ENCODE measurements at places on chromosomes 12 and 14. TPM values are rescaled to one million over a fixed set of nuclear protein-coding genes. Genes with fewer than 3 reads are reported as not detected.

The PSMB5 gene
- total RNA-seq, result 93.4 TPM

- DNase-seq, result no peak
- H3K27ac ChIP-seq, result no peak overlapping the region
- H3K4me1 ChIP-seq, result no peaks in the 10 kb centered on the region
- no peak overlapping the region for H3K4me3 ChIP-seq
Measured at GRCh38 chr12:2457215-2457932, 337.4 kb upstream of the FKBP4 start.

- no peak overlapping the region for H3K4me3 ChIP-seq
- H3K4me1 ChIP-seq, result no peaks in the 10 kb centered on the region
- H3K27ac ChIP-seq, result no peak overlapping the region
- no peak for DNase-seq
- H3K27me3 ChIP-seq, result no peaks in the 10 kb centered on the region
Measured at GRCh38 chr14:37900561-37900960, 305.1 kb downstream of the TTC6 start.

The AJUBA gene
- 14.4 TPM for total RNA-seq

- H3K4me3 ChIP-seq, result no peak overlapping the region
- H3K27me3 ChIP-seq, result no peaks in the 10 kb centered on the region
- H3K27ac ChIP-seq, result no peak overlapping the region
- peaks cover 2% of the 10 kb centered on the region for H3K4me1 ChIP-seq
Measured at GRCh38 chr12:68406134-68406576, 74.0 kb upstream of the MDM1 start.

DNA sequence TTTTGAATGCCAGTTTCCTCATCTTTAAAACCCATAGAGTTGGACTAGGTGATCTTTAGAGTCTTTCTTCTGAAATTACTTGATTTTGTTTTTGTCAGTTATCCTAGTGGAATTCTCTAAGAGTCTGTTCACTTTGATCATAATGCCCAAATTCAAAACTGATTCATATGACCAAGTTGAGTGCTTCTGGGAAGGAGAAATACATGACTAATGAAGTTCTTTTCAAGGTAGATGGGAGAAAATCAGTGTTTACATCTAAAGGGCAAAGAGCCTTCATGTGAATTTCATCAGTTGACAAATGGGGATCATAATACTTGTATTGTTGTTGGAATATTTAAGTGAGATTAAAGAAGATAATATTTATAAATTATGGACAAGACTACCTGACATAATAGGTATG, 53.2 kb downstream of the ERC1 start:
- DNase-seq, result no peak
- H3K4me3 ChIP-seq, result no peak overlapping the region
- no peak overlapping the region for H3K27ac ChIP-seq
- no peaks in the 10 kb centered on the region for H3K36me3 ChIP-seq
- H3K27me3 ChIP-seq, result no peaks in the 10 kb centered on the region

The SLC39A5 gene
- 0.24 TPM for total RNA-seq

DNA sequence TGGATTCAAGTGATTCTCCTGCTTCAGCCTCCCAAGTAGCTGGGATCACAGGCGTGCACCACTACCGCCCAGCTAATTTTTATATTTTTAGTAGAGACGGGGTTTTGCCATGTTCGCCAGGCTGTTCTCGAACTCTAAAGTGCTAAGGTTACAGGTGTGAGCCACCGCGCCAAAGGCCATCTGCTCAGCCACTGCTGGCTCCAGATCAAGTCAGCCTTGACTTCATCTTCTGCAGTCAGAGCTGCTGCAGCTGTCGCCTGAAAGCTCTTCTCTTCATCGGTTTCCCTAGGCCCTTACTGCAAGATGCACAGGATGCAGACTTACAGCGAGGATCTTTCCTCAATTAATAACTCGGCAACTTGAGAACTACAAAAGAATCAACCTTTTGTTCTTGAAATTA, 66.8 kb downstream of the CLIP1 start:
- DNase-seq, result no peak
- no peak overlapping the region for H3K27ac ChIP-seq
- H3K4me3 ChIP-seq, result no peak overlapping the region
- peaks cover 21% of the 10 kb centered on the region for H3K36me3 ChIP-seq

DNA sequence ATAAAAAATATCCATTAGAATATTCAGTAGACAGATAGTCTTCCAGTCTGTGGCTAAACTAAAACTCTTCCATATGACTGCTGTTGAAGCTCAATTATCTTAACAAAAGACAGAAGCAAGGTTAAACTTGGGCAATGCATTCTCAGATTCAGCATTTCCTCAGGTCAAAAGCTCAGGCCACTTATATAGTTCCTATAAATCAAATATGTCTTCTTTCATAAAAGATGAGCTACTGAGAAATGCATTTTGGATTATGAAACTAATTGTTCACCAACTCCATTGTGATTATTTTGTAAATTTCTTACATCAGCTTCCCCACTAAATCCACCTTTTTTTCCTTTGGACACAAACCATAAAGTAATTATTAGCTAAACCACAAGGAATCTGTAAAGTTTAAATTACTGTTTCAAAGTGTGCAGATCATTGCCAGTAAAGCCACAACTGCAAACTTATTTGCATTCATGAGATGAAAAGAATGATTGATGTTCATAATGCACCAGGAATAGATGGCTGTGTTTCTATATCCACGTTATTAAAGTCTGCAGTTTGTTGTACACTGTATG, 224.4 kb downstream of the FBXL14 start:
- no peak overlapping the region for H3K27ac ChIP-seq
- no peak for DNase-seq
- H3K27me3 ChIP-seq, result no peaks in the 10 kb centered on the region
- H3K36me3 ChIP-seq, result no peaks in the 10 kb centered on the region
- no peaks in the 10 kb centered on the region for H3K4me1 ChIP-seq

- no peak overlapping the region for H3K27ac ChIP-seq
- H3K36me3 ChIP-seq, result no peaks in the 10 kb centered on the region
- peaks cover 28% of the 10 kb centered on the region for H3K27me3 ChIP-seq
- H3K4me3 ChIP-seq, result no peak overlapping the region
Measured at GRCh38 chr14:21298358-21298757, 18.5 kb downstream of the RPGRIP1 start.

The PTPRO gene
- total RNA-seq, result 3.9 TPM

The NTF3 gene
- total RNA-seq, result 0.61 TPM

The SYT10 gene
- under 0.01 TPM for total RNA-seq

The NEUROD4 gene
- total RNA-seq, result 0.09 TPM

GRCh38 chr14:75273272-75274049, 5.2 kb upstream of the FOS start:
- H3K4me1 ChIP-seq, result peaks cover 20% of the 10 kb centered on the region
- H3K36me3 ChIP-seq, result no peaks in the 10 kb centered on the region
- H3K4me3 ChIP-seq, result no peak overlapping the region
- no peak for DNase-seq

GRCh38 chr12:54147186-54147585, 41.6 kb downstream of the SMUG1 start:
- H3K36me3 ChIP-seq, result no peaks in the 10 kb centered on the region
- H3K27ac ChIP-seq, result no peak overlapping the region
- no peak overlapping the region for H3K4me3 ChIP-seq
- DNase-seq, result no peak

The OASL gene
- 6.3 TPM for total RNA-seq

GRCh38 chr12:118330421-118331018, 42.2 kb downstream of the TAOK3 start:
- H3K36me3 ChIP-seq, result peaks cover 2% of the 10 kb centered on the region
- no peaks in the 10 kb centered on the region for H3K27me3 ChIP-seq
- no peak overlapping the region for H3K4me3 ChIP-seq
- DNase-seq, result no peak
- H3K27ac ChIP-seq, result no peak overlapping the region

- no peak for DNase-seq
- H3K27me3 ChIP-seq, result no peaks in the 10 kb centered on the region
- H3K36me3 ChIP-seq, result no peaks in the 10 kb centered on the region
- H3K4me1 ChIP-seq, result no peaks in the 10 kb centered on the region
- no peak overlapping the region for H3K27ac ChIP-seq
Measured at GRCh38 chr12:70074510-70074909, 168.7 kb upstream of the CNOT2 start.

DNA sequence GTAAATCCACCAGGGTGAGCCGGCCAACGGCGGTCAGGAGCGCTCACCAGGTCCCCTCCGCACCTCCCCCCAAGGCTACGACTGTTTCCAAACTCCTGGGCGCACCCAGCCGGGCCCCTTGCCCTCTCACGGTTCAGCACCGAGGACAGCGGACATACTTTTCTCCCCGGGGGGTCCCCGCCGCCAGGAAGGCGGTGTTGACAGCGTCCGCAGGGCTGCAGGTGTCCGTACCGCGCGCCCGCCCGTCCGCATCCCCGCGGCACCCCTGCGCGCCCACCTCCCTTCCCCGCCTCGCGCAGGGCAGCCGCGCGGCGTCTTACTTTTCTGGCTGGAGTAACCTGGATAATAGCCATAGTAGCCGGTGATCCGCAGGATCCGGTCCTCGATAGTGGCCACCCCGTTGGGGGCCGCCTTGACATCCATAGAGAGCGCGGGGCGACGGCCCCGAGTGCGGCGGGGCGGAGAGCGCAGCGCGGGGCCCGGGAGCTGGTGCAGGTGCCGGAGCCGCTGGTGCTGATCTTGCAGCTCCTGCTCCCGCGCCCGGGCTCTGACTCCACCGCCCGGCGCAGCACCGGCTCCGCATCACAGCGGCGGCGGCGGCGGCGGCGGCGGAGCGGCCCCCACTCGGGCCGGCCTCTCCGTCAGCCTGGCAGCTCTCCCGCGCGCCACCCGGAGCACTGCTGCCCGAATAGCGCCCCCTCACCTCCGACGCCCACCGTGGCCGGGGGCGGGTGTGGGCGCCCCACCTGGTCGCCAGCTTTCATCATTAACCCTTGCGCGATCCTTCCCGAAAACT, at the start of gene SLC35F4:
Gene SLC35F4 (minus strand): TSS at position 690 of the 796 bp plus-strand sequence.
- DNase-seq, result no peak
- H3K4me3 ChIP-seq, result no peak within 1 kb of the TSS
- H3K36me3 ChIP-seq, result no peaks in the 10 kb centered on the region
- peaks cover 34% of the 10 kb centered on the region for H3K27me3 ChIP-seq
